ENCODE measurements at places on chromosomes 11 and 22.

DNA sequence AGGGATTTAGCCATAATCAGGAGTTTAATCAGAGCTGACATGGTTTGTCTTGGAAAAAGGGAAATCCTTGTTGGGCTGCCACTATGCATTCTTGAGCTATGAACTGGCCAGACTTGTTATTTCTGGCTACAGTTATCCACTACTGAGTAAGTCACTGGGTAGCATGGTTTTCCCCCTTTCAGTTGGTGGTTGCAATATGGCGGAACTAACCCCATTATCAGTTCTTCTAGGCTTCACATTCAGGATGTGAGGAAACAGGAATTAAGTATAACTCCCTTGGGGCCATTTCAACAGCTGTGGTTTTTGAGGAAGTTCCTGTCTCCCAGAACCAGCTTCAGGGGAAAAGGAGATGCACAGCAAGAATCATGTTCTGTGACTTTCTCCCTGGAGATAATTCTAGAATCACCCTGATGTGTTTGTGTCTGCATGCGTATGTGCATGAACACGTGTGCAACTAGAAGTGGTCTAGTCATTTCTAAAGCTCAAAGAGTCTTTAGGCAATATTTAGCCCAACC lies 103.0 kb upstream of the CD44 start:
- DNase-seq: peak; percentile 24

GRCh38 chr11:2945031-2945756 lies 16.0 kb upstream of the PHLDA2 start:
- DNase-seq: peak; percentile 47

- no peak for DNase-seq
These were observed 118.0 kb downstream of the RASSF10 start for GRCh38 chr11:13127161-13127560.

- no peak for DNase-seq
These were observed 14.0 kb downstream of the TMEM258 start for GRCh38 chr11:61778357-61778886.

GRCh38 chr11:27406498-27407354 lies 43.7 kb upstream of the CCDC34 start:
- DNase-seq: no peak

DNA sequence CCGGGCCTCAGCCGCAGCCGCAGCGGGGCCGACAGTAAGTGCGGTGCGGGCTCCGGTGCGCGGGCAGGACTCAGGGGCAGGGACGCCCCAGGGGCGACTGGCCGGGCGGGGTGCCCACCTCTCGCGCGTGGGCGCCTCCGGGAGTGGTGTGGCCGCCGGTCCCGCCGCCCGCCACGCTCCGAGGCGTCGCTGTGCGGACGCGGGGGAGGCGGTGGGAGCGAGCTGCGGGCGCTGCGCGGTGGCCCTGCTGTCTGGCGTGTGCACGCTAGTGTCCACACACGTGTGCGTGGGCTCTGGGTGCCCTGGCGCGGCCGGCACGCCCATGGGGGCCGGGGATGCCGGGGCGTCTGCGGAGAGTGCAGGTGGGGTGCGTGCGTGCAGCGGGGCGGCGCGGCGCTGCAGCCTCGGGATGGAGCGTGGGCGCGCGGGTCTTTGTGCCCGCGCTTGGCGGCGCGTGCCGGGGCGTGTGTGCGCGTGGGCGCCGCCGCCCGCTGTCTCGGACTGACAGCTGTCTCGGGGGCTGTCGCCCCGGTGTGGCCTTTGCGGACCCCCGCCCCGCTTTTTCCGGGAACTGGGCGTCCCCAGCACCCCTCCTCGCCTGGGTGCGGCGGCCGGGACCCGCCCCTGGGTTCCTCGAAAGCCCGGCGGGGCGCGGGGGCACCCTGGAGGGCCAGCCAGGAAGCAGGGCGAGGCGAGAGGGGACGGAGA lies 804 bp downstream of the KCNK4 start:
- DNase-seq: no peak

GRCh38 chr22:32237906-32238305 lies 17.2 kb downstream of the SLC5A4 start:
- DNase-seq: no peak

GRCh38 chr22:23404689-23405365 lies 175.3 kb downstream of the IGLL1 start:
- no peak for DNase-seq

DNA sequence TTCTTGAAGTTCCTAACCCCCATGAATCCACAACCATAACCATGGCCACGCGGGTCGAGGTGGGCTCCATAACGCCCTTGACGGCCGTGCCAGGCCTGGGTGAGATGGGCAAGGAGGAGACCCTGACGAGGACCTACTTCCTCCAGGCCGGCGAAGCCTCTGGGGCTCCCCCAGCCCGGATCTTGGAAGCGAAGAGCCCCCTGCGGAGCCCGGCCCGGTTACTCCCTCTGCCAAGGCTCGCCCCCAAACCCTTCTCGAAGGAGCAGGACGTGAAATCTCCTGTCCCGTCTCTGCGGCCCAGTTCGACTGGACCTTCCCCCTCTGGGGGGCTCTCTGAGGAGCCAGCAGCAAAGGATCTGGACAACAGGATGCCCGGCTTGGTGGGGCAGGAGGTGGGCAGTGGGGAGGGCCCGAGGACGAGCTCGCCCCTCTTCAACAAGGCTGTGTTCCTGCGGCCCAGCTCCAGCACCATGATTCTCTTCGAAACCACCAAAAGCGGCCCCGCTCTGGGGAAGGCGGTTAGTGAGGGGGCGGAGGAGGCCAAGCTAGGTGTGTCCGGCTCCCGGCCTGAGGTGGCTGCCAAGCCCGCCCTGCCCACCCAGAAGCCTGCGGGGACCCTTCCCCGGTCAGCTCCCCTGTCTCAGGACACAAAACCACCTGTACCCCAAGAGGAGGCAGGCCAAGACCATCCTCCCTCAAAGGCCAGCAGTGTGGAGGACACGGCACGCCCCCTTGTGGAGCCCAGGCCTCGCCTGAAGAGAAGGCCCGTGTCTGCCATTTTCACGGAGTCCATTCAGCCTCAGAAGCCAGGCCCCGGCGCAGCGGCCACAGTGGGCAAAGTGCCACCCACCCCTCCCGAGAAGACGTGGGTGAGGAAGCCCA lies 75.7 kb downstream of the KIAA1671 start:
- no peak for DNase-seq

- no peak for DNase-seq
These were observed 63.4 kb downstream of the CD6 start for GRCh38 chr11:61034704-61035525.

GRCh38 chr22:31099386-31099785 lies 8.0 kb downstream of the SELENOM start:
- DNase-seq: no peak

- DNase-seq: no peak
These were observed 365.1 kb downstream of the DDX10 start for GRCh38 chr11:109029927-109030326.

DNA sequence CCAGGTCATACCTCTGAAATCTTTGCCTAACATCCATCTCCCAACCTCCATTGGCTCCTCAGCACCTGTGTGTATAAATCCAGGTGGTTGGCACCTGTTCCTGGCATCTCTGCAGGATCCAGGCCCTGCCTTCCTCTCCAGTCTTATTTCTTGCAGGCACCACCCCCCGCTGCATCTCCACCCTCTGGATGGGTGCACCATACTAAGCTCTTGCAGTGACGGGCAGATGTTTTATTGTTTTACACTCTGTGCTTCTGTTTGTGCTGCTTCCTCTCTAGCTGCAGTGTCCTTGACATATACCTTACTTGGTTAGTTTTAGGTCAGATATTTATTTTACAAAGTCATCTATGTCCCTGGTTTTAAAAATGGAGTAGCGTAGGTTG lies 102.6 kb downstream of the TBC1D22A start:
- no peak for DNase-seq

- DNase-seq: no peak
These were observed 60.0 kb upstream of the MYEOV start for GRCh38 chr11:69233744-69234570.

DNA sequence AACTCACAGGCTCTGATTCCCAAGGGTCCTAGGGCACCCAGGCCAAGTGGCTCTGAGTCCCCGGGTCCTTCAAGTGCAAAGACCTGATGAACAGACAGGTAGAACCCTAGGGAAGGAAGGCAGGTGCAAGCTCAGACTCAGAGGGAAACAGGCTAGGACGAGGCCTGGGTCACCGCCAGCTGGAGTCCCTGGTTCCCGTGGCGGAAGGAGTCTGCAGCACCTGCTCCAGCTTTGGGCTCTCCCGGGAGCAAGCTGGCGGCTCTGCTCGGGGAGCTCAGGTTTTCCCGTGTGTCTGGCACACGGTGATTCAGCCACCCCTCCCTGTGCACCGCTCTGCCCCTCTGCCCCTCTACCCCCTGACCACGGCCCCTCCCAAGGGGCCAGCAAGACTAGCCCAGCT lies 59.8 kb downstream of the WNT7B start:
- DNase-seq: no peak

GRCh38 chr22:43151251-43152002 lies at the start of gene TSPO:
TSS of gene TSPO (plus strand) at chr22:43151559. CDS start at chr22:43159239, 7,680 bp downstream.
- DNase-seq: peak; percentile 69

- peak; percentile 53 for DNase-seq
These were observed 2.7 kb downstream of the SIK3 start for GRCh38 chr11:117095284-117096161.

GRCh38 chr11:119375337-119376196 lies 5.9 kb downstream of the USP2 start:
- no peak for DNase-seq

DNA sequence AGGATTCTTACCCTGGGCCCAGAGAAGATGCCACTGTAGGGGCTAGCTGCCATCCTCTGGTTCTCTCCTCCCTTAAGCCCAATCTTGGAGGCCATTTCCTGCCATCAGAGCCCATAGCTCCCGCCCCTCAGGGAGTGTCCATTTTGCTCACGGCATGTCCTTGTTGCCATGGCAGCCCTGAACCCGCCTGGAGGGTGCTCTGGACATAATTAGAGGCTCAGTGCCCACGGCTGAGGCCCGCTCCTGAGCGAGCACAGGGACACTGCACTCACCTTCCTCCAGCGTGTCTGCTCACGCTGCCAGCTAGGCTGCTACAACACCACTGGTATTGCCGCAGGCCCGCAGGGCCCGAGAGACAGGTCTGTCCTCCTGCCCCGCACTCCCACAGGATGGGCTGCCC lies 11.1 kb upstream of the SUSD2 start:
- no peak for DNase-seq

DNA sequence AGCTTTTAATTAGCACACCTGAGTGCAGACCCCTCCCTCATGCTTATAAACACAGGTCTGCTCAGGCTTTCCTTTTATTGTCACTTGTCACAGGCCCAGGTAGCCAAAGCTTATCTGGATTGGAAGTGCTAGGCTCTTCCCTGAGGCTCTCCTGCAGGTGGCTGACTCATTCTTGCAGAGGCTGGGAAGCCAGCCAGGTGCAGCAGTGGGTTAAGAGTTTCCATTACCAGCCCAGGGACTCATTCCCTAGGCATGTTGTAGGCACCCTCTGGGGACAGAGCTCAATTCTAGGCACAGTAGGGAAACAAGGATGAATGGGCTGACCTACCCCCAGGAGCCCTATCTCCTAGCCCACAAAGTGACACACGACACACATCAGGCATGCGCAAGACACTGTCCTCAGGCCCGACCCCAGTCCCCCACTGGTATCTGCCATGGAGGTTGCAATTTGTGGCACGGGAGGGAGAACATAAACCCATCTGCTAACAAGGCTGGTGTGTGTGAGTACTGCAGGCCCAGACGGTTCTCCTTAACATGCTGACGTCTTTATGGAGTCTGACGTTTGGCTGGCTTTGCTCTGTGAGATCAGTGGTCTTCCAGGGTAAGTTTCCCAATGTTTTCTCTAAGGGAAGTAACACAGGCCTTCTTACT lies 94.2 kb downstream of the ABTB2 start:
- no peak for DNase-seq

Measured in CD4-positive, alpha-beta T cell treated with Interleukin-17A for 1 hour (primary cell).